Pulmonary artery endothelial cell (primary cell): ENCODE measurements at places on chromosomes 2 and 18.

DNA sequence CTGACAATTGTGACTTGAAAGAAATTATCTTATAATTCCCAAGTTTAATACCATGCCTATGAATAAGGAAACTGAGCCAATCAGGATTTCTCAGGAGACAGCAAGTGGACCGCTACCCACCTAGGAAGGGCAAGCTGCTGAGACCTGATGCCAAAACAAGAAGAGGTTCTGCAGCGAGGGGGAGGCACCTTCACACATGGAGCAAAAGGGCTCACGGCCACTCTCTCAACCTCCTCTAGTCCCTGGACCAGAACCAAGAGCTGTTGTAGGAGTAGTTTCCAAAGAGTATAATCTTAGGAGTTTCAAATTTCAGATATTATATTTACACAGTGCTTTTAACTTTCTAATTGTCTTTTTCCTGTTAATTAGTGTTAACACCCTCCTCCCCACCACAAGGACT, 154.7 kb upstream of the ETAA1 start:
- DNase-seq = no peak

DNA sequence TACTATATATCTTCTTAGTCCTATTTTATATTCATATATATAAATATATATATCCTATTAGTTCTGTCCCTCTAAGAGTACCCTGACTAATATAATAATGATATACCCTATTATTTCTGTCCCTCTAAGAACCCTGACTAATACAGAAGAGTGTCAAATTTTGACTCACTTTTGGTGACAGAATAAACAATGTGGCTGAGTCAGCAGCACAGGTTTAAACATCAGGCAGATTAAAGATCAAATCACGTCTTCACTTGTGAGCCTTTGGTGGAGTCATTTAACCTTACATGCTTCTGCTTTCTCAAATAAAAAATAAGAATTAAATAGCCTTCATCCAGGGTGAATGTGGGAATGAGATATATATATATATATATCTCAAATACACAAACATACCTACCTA, 615.9 kb upstream of the GCFC2 start:
- DNase-seq = no peak

- no peak for DNase-seq
These were observed 35.4 kb upstream of the NT5DC4 start for GRCh38 chr2:112685271-112685884.

- no peak for DNase-seq
These were observed 102.1 kb downstream of the MEIS1 start for GRCh38 chr2:66536997-66537396.

DNA sequence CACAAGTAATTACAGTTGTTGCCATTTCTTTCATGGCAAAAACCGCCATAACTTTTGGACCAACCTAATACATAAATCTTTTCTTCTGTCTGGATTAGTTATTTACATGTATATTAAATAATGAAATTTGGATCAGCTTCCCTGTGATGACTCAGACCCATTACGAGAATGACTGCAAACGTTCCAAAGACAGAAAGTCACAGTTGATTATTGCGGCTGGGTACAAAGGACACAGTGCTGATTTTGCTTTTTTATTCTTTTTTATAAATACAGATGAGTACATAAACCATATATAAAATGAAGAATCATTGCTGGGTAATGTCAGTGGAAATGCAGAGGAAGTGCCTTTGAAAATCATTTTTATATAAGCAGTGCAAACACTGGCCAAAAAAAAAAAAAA, 126.2 kb downstream of the TWIST2 start:
- no peak for DNase-seq

DNA sequence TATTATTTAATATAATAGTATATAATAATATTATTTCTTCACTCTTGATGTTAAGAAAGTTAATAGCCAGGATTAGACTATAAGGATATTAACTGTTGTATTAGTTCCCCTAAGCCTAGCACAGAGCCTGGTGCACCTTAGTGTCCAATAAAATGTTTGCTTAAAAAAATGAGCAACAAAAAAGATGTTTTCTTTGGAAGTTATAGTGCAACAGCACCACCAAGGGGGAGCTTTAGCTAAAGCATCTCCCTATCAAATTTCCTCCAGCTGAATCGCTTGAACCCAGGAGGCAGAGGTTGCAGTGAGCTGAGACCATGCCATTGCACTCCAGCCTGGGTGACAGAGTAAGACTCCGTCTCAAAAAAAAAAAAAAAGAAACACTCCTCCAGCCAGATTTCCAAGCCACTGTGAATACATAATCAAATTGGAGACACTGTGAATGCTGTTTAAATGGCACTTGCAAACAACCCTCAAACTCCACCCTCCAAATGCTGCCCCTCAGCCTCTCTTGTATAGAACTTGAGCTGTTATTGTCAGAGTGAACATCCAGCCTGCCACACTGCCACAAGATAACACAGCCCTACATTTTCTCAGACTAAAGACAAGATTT, 221.9 kb downstream of the DYM start:
- peak; percentile 4 for DNase-seq

DNA sequence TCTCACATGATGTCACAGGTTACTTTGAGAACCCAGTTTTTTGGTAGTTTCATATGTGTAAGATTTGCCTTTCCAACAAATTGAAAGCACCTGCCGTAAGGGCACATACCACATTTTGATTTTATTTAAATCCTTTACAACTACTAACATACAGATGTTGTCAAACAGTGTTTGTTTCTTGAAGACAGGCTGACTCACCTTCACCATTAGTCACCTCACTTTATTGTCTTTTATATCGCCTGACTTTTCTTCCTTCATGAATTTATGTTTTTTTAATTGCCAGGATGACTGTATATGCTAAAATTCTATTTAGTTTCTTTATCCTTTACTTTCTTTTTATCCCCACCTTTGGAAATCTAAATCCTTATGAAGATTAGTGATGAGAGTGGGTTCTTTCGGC, 886.7 kb downstream of the SUCLG1 start:
- DNase-seq = no peak

GRCh38 chr18:12944709-12945108, 3.1 kb upstream of the SEH1L start:
- DNase-seq = no peak

DNA sequence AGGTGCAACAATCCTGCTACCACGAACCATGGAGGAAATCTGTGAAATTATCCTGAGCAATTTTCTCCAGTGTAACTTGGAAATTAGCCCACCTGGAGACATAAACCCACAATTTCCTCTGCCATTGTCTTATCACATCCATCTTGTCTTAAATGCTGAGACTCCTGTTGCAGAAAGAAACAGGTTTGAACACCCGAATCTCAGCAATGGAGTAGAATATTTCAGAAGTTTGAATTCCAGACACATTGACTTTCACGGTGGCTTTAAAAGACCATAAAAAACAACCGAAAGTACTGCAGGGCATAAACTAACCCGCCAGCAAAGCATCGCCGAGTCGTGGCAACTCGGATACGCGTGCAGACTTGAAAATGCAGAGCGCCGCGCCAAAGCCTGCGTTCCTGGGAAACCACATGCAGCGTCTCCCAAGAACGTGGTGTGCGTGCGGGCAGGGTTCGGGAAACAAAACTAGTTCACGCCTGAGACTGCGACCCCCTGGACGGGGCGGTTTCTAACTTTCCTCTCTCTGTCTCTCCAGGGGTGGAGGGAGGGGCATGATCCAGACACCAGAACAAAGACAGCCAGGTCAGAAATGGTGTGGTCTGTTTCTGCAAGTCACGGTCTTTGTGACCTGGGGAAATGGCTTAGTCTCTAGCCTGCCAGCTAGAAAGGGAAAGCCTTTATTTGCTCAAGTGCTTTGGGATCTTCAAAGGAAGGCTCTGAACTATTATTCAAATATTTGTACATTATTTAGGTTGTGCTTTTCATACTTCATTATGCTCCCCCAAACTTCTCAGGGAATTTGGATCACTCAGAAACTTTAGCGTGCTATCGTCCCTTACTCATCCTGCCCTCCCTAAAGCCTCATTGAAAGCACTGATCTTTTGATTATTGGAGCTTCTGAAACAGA, 26.9 kb upstream of the KCTD1 start:
- no peak for DNase-seq

DNA sequence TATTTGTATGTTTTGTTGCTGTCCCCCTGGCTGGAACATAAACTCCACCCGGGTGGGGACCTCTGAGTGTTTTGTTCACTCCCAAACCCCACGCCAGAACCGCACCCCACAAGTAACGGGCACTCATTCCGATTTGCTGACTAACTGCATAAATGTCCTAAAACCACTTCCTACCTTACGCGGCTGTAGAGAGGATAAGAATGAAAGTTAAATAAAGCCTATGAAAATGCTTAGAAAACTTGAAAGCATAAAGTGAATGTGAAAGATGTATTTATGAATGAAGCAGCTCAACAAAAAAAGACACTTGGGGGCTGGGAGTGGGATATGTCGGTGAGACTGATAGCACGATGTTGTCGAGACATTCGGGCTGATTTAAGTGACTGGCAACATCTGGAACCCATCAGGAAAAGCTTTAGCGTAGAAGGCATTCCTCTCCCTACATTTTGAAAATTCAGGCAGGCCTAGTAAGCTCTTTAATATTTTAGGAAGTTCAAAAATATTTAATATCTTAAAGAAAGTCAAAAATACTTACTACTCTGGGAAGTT, 206.7 kb downstream of the SH3RF3 start:
- DNase-seq = no peak

GRCh38 chr2:9326975-9327374, 96.4 kb downstream of the ITGB1BP1 start:
- no peak for DNase-seq

DNA sequence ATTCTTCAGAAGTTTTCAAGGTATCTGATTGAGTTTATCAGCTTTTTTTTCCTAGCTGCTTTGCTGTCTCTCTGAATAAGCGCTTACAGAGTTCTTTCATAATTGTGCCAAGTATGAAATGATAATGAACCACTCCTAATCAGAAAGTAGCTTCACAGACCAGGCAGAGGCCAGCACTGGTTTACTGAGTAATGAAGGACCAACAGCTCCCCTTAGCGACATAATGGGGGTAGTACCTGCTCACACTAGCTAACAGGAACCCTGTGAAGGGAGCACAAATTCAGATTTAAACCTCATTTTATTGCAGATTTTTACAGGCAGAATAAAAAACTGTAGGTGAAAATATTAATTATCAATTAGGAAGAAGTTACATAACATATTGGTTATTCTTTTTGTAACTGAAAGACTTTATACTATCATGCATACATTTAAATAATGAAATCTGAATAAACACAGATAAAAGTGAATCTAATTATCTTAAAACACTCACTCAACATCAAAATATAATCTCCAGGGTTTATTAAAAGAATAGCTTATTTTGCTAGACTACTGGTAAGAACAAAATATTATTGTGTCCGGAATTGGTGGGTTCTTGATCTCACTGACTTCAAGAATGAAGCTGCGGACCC, 53.7 kb upstream of the LRRC30 start:
- DNase-seq = peak; percentile 8

- DNase-seq = no peak
These were observed 66.5 kb downstream of the BOLA3 start for GRCh38 chr2:74081030-74081762.

DNA sequence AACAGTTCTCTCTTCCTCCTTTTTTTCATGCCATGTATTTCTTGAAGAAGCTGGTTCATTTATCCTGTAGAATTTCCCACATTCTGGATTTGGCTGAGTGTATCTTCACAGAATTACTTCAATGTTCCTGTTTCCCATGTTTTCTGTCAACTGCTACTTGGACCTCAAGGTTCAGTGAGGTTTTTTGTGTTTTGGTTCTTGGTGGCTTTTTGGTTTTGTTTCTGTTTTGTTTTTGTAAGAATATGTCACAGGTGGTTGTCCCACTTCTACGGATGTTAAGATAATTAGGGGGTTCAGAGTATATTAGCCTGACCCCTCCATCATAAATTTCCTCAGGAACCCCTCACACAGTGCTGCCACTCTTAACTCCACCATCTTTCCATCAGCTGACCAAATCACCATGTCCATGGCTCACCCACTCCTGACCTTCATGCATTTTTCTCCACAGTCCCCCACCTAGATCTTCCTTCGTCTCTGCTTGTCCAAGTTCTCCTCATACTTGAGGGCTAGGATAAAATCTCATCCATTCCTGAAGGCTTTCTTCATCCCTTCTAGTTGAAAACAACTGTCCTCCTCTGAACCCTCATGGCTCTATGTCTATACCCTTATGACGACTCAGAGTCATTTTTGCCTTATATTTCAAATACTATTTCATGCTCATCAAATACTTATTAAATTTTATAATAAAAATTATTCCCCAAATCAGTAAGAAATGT, 40.4 kb downstream of the PLEKHM3 start:
- no peak for DNase-seq
